ENCODE measurements at places on chromosomes 4 and X.

- DNase-seq: no peak
Measured at GRCh38 chrX:31499109-31499508, 427.3 kb upstream of the FTHL17 start.

DNA sequence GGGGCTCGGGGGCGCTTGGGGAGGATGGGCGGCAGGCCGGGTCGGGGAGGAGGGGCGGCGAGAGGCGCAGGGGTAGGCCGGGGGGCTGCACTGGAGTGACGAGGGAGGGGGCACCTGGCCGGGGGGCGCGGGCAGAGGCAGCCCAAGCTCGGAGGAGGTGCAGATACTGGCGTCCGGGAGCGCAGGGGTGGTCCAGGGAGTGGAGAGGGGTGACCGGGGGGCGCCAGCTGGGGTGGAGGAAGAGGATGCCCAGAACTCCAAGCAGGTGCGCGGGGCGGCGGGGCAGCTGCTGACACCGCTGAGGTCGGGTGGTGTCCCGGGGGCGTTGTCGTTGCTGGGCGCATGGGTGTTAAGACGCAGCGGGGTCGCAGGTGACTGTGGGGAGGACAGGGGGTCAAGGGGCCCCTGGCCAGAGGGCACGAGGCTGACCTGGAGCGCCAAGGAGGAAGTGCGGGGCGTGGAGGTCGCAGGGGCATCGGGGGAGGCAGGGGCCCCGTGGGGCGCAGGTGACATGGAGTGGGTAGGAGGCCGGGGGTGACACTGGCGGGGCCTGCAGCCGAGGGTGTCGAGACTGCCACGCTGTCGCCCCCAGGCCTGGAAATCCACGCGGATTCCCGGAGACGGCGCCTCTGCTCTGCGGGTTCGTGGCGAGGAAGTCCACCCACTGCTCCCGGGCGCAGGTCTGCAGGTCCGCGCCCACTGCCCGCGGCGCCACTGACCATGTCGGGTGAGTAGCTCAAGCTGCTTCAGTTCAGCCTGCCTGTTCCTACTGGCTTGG lies 928 bp downstream of the GYG2 start:
- no peak for DNase-seq

DNA sequence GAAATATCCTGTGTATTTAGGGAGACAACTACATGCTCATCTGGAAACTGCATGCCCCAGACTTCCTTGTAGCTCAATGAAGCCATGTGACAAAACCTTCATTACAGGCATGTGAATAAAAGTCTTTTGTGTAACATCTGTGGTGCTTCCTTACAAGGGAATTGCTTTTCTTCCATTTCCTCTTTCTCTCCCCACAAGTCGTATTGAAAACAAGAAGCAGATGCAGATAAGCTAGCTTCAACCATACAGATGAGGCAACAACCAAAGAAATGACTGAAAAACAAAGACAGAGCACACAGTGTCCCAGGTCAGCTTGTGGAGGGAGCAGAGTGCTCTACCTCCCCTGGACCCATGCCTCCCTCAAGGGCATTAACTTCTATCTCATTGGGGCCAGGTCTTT lies 115.8 kb upstream of the INPP4B start:
- DNase-seq: peak; percentile 86

DNA sequence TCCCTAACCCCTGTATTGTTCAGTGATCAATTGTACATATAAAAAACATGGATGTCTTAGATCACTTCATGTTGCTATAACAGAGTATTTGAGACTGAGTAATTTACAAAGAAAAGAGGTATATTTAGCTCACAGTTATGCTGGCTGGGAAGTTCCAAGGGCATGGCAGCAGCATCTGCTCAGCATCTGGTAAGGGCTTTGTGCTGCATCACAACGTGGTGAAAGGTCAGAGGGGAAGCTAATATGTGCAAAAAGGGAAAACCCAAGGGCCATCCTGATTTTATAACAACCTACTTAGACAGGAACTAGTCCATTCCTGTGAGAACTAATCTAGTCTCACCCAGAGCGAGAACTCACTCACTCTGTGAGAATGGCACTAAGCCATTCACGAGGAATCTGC lies 128.2 kb upstream of the OTUD4 start:
- DNase-seq: no peak

GRCh38 chr4:108072300-108072699 lies 82.6 kb downstream of the HADH start:
- peak; percentile 3 for DNase-seq

DNA sequence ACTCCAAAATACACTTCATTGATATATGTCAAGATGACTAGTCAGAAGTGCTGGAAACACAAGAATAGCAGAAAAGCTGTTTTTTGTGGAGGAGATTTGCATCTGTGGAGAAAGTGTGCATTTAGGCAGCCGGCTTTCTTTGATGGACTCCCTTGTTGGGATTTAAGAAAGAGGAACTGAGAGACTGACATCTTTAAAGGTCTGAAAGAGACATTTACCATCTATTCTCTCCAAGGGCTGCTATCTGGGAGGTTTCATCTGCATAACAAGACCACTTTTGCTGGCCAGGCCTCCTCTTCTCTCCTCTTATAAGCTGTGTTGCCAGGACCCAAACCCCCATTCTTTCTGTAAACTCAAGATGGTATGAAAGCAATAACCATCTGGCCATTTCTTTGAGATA lies 1065.0 kb downstream of the NLGN4X start:
- DNase-seq: no peak

DNA sequence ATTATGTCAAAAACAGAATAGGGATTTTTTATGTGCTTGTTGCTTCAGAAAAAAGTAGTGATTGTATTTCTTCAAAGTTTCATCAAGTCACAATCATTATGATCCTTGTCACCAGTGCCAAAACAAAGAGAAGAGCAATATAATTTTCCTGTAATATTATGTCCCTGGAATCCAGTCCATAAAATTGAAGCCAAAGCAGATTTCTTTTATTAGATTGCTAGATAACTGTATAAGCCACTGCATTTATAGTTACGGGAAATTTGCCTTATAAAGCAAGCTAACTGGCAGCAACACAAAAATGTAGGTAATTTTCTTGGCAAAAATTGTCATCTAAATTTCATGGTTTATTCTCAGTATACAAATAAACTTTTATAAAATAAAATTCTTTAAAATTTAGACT lies 296.1 kb upstream of the ANKRD50 start:
- no peak for DNase-seq

- DNase-seq: no peak
Measured at GRCh38 chr4:145014365-145014764, 83.6 kb downstream of the ANAPC10 start.

GRCh38 chrX:151973060-151973661 lies 1.3 kb downstream of the GABRE start:
- no peak for DNase-seq

DNA sequence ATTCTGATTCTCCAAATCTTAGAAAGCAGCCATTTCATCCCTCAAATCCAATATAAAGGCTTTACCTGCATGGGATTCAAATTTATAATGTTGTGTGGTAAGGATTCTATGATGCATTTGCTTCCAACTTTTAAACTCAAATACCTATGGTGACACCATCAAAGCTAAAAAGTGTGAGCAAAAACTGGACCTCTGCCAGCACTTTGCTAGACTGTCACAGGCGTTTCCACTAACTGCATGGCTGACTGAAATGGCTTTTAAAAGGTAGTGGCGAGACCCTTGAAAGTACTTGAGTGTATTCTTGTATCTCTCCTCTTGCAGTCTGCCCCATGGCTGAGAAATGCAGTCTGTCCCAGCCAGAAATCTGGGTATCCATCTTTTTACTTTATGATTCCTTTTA lies 169.4 kb downstream of the AMELX start:
- no peak for DNase-seq

Data from KBM-7 (cell line).